Stimulated activated CD8-positive, alpha-beta memory T cell treated with anti-CD3 and anti-CD28 coated beads, Interleukin-12 subunit alpha, Interleukin-12 subunit beta, amount 100 ng/mL, for 4 hours (primary cell): ENCODE measurements at places on chromosomes 4 and X.

DNA sequence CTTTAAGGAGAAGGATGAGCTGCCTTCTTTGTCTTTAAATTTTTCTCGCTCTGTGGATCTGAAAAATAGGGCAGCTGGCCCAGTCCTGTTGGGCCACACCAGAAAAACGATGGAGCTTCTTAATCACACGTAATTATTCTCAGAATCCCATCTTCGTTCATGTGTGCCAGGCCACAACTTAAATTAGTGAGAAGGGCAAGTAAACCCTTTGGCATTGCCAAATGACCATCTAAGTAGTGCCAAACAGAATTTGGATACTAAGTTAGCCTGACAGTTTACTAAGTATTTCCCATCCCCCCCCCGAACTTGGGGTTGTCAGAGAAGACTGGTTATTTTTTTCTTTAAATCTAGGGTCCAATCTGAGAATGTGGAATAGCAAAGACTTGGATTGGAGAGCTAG lies 62.0 kb downstream of the CASP3 start:
- no peak for DNase-seq

- DNase-seq = no peak
These were observed 91.9 kb upstream of the ETNPPL start for GRCh38 chr4:108854786-108855185.

- DNase-seq = no peak
These were observed 68.7 kb downstream of the USP9X start for GRCh38 chrX:41153957-41154356.

- DNase-seq = peak; percentile 10
These were observed 113.8 kb downstream of the ADRA2C start for GRCh38 chr4:3879681-3880614.

DNA sequence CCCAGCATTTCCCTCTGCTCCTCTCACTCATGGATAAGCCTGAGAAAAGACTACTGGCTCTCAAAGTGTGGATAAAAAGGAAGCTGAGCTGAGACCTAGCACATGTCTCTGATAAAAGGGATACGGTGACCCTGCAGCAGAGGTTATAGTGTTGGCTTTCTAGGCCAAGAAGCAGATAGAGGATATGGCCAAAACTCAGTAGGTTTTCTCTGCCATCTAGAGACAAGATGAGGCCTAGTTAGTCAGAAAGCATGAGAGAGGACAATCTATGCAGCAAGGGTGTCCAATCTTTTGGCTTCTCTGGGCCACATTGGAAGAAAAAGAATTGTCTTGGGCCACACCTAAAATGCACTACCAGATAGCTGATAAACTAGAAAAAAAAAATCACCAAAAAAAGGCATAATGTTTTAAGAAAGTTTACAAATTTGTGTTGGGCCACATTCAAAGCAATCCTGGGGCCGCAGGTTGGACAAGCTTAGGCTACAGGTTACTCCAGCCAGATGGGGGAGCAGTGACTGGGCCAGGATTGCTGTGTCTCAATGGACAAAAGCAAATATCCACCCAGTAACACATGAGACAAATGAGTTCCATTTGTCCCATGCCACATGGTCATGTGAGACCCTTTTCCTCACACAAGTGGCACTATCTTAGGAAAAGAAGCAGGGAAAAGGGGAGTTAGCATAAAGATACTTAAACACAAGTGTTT lies 411.4 kb downstream of the INPP4B start:
- DNase-seq = no peak

GRCh38 chrX:129875669-129876068 lies 30.3 kb upstream of the UTP14A start:
- no peak for DNase-seq

- DNase-seq = no peak
These were observed 69.8 kb downstream of the COL25A1 start for GRCh38 chr4:109232681-109233080.

DNA sequence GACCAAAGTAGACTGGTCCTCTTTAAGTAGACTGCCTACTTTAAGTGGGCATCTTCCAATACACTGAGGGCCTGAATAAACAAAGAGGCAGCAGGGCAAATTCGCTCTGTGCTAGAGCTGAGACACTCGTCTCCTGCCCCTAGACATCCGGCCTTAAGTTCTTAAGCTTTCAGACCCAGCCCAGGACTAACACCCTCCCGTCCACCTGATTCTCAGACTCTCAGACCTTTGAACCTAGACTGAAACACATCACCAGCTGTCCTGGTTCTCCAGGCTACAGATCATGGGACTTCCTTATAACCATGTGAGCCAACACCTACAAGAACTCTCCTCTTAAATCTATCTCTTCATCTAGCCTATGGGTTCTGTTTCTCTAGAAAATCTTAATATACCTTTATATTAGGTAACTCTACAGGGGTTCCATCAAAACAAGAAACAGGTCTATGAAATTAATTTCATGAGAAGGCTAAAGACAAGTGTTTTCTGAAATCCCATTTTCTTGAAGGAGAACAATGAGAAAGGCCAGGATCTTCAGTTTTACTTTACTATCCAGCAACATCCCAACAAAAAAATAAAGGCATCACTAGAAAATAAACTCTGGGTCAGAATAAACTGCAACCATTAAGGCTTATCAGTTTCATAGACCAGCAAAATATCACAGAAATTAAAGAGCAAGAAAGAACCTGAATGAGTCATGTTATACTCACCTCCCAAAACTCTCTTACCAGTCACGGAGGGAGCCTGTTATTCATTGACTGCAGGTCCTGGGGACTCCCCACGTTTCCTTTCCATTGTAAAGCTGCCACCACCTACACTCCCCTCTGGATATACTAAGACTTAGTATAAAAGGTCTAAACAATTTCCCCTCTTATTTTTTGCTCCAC lies 14.8 kb downstream of the ADGRA3 start:
- no peak for DNase-seq

GRCh38 chrX:96861218-96861617 lies 22.5 kb upstream of the RPA4 start:
- DNase-seq = no peak

- DNase-seq = no peak
These were observed 40.9 kb upstream of the IL15 start for GRCh38 chr4:141595531-141595930.
